ENCODE measurements at places on chromosomes 2 and 18.

DNA sequence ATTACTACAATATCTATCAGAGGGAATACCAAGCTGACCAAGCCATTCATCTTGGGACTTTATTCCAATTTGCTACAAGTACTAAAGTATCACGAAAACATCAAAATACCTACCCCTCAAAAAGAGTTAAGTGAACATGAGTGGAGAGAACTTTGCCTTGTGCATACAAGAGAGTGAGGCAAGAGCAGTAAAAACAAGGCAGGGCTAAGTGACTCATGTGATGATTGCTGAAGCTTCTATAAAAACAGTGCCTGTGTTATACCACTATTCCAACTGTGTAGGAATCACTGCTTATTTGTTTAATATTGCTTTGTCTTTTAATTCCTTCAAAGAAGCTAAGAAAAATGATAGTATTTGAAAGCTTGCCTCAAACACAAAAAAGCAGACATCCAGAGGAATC lies 61.2 kb downstream of the FARSB start:
- DNase-seq, result peak; percentile 82

DNA sequence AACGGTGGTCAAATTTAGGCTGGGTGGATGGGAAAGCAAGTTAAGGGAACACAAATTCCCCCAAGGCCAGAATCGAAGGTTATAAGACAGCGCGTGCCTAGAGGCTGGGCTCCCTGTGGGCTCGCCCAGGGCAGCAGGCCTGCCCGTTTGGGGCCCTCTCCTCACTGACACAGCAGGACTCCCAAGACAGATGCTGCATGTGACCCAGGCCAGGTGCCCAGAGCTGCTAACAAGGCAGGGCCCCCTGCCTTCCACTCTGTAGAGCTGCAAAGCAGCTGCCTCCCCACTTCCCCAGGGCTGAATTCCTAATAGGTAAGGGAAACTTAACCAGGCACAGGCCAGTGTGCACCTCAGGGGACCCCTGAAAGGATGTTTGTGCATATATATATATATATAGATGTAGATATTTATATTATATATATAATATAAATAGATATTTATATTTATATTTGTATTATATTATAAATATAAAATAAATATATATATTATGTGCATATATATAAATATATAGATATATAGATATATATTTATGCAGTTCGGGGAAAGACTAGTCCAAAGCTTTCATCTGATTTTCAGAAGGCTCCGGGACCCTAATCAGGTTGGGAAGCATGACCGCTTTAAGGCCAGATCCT lies 43.7 kb downstream of the TMEM37 start:
- no peak for DNase-seq

DNA sequence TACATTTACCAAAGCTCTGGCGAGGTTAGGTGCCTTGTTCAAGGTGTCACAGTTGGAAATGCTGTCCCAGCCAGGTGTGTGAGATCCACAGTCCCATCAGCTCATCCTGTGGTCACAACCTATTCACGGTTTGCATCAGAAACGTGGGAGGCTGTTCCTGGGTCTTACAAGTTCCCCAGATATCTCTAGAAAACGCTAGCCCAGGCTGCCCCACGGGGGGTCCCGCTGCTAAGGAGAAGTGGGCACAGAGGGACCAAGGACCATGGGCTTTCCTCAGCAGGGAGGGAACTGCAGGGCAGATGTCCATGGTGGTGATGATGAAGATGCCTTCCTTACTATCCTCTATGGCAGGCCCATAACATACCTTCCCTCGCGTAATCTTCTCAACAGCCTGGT lies 649 bp downstream of the FECH start:
- DNase-seq, result no peak

DNA sequence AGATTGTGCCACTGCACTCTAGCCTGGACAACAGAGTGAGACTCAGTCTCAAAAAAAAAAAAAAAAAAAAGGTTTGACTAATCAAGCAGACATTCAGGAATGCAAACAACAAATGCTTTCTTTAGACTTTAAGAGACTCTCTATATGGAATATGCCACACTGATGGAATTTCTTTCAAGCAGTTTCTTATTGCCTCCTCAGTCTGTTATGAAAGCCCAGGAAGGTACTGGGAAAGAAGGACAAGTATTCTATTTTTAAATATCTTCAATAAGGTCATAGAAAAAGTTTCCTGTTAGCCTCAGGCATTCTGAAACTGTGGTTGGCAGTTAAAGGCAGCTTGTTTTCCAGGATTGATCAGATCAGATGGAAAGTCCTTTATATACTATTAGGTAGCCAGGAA lies 241.6 kb downstream of the PIK3C3 start:
- DNase-seq, result peak; percentile 40

- peak; percentile 68 for DNase-seq
Measured at GRCh38 chr2:146523196-146523595, 1321.6 kb upstream of the ACVR2A start.

DNA sequence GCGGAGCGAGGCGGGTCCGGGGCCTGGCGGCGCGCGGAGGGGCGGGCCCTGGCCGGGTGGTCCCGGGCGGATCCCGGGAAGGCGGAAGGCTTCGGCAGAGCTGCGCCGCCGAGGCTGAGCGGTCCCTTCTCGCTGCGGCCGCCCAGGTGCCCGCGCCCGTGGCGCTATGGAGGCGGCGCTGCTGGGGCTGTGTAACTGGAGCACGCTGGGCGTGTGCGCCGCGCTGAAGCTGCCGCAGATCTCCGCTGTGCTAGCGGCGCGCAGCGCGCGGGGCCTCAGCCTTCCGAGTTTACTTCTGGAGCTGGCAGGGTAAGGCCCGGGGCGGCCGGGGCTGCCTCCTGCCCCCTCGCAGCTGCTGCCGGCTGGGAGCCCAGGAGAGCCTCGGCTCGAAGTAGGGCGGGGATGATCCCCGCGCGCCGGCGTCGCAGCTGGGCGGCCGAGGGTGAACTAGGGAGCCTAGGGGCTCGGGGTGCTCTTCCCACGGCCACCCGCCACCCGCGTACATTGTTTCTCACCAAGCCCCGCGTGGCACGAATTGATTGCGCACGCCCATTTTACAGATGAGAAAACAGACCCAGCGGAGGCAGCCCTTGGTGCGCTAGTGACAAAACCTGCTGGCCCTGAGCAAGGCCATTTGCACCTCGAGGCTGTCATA lies at the start of gene SLC66A3:
Gene SLC66A3 (plus strand): TSS at position 87 of the 655 bp plus-strand sequence. CDS start 80 bp downstream, at position 167.
- no peak for DNase-seq

GRCh38 chr2:222248256-222248655 lies 50.5 kb downstream of the PAX3 start:
- no peak for DNase-seq
